ENCODE measurements at places on chromosomes 13 and 19.

- no peak for DNase-seq
Observed at GRCh38 chr13:46899801-46900200, 2.9 kb upstream of the HTR2A start.

GRCh38 chr13:40515702-40516101, 150.7 kb downstream of the FOXO1 start:
- no peak for DNase-seq

GRCh38 chr13:44220948-44221347, 152.7 kb upstream of the SERP2 start:
- no peak for DNase-seq

- DNase-seq, result no peak
Observed at GRCh38 chr13:35389535-35389934, 87.0 kb downstream of the MAB21L1 start.

GRCh38 chr19:49127674-49128544, 8.6 kb downstream of the PPFIA3 start:
- DNase-seq, result peak; percentile 98

DNA sequence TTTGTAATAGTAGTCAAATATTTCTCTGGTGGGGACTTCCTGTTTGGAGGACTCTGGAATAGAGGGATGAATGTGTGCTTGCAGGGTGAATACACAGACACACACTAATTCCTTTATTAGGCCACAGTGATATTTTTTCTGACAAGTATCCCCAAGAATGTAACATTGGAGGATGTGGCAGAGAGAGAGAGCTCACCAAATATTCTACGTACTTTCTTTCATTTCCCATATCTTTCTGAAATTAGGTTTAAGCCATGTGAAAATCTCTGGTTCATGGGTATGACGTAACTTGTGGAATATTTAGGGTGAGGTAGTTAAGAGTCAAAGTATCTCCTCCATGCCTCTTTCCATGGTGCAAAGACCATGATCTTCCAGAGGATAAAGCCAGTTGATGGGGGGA, 463.4 kb downstream of the DIAPH3 start:
- peak; percentile 64 for DNase-seq

- no peak for DNase-seq
Observed at GRCh38 chr19:51226067-51226466, 1.2 kb downstream of the CD33 start.

- DNase-seq, result no peak
Observed at GRCh38 chr13:98143601-98144026, 720 bp downstream of the FARP1 start.

GRCh38 chr13:98507282-98507797, 69.6 kb downstream of the STK24 start:
- peak; percentile 86 for DNase-seq

DNA sequence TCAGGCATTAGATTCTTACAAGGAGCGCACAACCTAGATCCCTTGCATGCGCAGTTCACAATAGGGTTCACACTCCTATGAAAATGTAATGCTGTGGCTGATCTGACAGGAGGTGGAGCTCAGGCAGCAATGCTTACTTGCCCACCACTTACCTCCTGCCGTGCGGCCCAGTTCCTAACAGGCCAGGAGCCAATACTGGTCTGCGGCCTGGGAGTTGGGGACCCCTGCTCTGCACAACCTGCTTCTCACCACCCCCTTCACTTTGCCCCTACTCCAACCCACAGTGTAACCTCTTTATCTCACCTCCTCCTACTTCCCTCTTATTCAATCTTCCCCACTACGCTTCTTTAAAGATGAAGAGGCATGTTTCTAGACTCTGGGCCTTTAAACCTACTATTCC, 240.2 kb downstream of the RGCC start:
- DNase-seq, result no peak

- no peak for DNase-seq
Observed at GRCh38 chr13:63010072-63010658, 1594.5 kb upstream of the PCDH20 start.

GRCh38 chr19:7397687-7398086, 49.0 kb downstream of the ARHGEF18 start:
- DNase-seq, result no peak

- peak; percentile 76 for DNase-seq
Observed at GRCh38 chr19:44643605-44644401, at the start of gene PVR. Gene PVR (plus strand): TSS chr19:44643910. CDS start chr19:44644097, 187 bp downstream.

DNA sequence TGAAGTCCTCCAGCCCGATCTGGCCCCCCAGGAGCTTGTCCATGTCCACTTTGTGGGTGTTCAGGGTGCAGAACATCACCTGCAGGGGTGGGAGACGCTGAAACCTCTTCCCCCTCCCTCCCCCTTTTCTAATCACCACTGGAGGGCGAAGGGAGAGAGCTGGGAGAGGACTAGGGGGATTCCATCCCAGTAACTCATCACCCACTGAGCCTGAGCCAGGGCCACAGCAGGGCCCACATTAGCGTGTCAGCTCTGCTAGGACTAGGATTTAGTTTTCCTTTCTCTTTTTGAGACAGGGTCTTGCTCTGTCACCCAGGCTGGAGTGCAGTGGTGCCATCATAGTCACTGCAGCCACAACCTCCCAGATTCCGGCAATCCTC, 5.5 kb upstream of the PTGER1 start:
- no peak for DNase-seq

DNA sequence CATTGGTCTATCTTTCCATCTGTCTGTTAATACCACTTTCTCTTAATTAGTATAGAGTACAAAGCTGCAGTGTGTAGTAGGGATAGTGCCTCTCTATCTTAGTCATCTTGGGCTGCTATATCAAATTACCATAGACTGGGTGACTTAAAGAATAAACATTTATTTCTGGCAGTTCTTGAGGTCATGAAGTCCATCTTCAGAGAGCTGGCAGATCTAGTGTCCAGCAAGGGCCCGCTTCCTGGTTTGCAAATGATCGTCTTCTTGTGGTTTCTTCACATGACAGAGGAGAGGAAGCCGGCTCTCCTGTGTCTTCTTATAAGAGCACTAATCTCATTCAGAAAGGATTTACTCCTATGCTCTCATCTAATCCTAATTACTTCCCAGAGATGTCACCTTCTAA, 6.1 kb downstream of the ZNF700 start:
- no peak for DNase-seq

- no peak for DNase-seq
Observed at GRCh38 chr13:21420706-21421105, 38.4 kb downstream of the ZDHHC20 start.

DNA sequence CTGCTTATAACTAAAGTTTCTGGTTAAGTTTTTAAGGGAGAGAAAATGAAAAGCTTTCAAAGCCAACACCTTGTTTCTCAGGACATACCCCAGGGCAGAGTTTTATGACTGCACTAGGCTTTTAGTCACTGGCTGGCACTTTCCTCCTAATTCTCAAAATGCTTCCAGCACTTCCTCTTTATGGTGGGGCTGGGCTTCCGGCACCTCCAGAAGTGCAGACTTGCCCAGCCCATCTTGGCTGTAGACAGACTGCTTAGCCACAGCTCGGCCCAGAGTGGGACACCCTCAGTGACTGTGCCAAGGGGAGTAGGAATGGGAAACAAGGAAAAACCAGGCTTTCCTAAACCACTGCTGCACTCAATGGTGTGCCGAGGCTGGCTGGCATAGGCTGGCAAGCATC, 23.2 kb upstream of the GTF3A start:
- no peak for DNase-seq

DNA sequence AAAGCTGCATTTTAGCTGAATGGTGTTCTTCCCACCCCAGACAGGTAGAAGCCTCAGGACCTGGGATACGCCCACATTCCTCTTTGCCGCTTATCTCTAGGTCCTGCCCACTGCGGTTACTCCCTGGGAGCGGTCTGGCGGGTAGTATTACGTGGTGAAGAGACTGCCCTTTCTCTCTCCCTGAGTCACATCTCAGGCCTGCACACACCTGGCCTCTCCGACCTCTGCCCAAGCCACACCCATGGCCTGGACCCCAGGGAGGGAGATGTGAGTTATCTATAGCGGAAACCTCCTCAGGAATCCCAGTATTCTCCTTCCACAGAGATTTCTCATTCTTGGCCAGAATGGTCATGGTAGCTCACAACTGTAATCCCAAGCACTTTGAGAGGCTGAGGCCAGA, 17.3 kb downstream of the RHPN2 start:
- no peak for DNase-seq

DNA sequence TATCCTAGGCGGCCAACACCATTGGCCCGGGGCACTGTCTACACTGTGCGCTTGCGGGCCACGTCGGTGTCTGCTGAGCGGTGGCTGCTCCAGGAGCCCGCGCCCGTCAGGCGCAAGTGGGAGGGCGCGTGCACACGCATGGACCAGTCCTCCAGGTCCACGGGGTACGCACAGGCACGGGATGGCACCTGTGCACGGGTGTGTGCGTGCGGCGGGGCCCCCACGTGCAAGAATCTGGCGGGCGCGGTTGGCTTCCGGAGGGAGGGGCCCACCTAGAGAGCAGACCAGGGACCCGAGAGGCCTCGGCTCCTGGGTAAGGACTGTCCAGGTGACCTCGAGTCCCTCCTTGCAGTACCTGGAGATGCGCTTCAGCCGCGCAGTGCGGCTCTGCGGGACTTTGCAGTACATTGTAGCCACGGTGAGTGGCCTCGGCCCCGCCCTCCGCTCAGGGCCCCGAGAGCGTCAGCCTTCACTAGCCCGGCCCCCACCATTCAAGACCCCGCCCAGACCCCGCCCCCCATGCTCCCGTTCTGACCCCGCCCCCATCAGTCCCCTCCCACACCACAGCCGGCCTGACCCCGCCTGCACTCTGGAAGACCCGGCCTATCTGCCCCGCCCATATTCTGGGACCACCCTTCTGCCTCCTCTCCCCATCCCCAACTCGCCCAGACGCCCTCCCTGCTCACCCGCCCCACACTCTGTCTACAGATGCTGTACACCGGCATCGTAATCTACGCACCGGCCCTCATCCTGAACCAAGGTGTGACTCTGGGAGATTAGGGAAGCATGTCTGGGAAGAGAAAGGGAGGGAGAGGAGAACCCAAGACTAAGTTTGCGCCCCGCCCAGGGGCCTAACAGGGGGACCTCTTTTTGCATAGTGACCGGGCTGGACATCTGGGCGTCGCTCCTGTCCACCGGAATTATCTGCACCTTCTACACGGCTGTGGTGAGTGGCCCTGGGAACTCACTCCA, 2.3 kb downstream of the SLC5A5 start:
- peak; percentile 75 for DNase-seq

DNA sequence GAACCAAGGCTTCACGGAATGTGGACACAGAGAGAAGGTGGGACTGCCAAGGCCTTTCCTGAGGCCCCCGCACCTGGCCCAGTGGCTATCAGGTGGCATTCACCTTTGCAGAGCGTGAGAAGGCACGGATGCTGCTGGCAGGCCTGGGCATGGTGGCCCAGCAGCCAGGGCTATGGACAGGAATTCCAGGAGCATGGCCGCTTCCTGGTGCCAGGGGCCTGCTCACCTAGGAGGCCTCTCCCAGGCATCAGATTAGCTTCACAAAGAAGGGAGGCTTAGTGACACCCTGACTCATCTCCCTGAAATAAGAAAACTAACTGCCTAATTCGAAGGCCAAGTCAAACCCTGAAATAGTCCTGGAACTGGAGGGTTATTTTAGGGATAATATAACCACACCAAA, 155.8 kb downstream of the TEX29 start:
- DNase-seq, result no peak

DNA sequence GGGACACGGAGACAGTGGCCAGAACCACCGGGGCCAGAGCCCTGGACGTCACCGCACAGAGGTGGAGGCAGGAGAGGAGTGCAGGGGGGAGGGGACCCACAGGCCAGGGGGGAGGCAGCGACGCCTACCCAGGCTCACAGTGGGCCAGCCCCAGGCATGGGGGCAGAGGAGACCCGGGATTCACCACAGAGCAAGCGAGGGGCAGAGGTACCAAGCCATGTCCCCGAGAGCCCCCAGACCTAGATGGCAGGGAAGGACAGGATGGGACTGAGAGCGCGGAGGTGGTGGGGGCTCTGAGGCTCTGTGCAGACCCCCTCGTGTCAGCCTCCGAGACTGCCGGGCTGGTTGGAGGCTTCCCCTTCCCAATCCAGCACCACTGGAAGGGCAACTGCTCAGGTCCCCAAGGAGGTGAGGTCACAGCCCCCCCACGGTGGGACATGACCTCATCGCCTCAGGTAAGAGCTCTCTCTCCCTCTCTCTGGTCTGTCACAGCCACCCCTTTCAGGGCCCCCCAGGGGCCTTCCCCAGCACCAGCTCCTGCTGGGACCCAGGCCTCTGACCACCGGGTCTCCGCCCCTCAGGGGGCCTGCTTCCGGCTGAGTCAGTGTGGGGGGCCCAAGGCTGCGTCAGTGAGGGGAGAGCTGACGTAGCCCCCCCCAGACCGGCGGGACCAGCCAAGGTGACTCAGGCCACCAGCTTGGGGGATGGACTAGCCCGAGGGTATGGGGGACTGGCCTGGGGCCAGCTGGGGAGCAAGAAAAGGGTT, 2.2 kb upstream of the IL11 start:
- DNase-seq, result no peak

- no peak for DNase-seq
Observed at GRCh38 chr13:50668691-50669271, 174.7 kb downstream of the DLEU7 start.

DNA sequence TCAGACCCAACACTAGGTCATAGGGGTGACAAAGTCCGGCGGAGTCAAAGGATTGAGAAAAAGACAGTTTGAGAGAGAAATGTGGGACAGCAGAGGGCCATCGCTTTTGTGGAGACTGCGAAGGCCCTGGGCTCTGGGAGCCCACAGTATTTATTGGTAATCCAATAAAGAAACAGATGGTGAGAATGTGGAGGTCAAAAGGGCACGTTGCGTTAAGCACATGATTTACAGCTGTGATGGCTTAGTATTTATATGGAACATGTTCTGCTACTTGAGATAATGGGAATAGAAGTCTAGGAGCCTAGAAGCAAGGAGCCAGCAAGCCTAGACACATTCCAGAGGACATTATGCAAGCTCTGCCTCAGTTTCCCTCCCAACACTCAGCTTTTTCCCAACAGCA, 2521.1 kb downstream of the PCDH9 start:
- peak; percentile 10 for DNase-seq

- no peak for DNase-seq
Observed at GRCh38 chr19:28876609-28877123, 336.3 kb downstream of the UQCRFS1 start.

Data from A673 (cell line).